GM12878 (cell line): ENCODE measurements at places on chromosomes 4 and X. TPM values are rescaled to one million over a fixed set of nuclear protein-coding genes. Genes with fewer than 3 reads are reported as not detected.

DNA sequence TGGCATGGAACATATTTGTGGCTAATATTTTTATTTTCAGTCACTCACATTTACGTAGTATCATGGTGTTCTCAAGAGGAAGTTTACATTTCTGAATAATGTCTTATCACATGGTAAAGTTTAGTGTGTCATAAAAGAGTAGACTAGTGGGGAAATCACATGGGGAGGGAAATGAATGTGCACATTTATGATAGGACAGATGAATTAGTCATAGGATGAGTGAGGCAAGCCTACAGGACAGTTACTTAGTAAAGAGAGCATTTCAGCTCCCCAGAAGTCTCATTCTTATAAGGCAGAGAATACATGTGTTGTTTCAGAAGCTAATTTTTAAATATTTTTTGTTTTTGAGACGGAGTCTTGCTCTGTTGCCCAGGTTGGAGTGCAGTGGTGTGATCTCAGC, 6.2 kb downstream of the GK start:
- DNase-seq: no peak
- H3K27me3 ChIP-seq: no peaks in the 10 kb centered on the region
- no peak overlapping the region for H3K4me3 ChIP-seq

- no peak overlapping the region for H3K27ac ChIP-seq
- no peaks in the 10 kb centered on the region for H3K36me3 ChIP-seq
- no peak overlapping the region for H3K4me3 ChIP-seq
These were observed 855.6 kb downstream of the CCSER1 start for GRCh38 chr4:90982813-90983212.

- H3K4me1 ChIP-seq: no peaks in the 10 kb centered on the region
- no peak for DNase-seq
- H3K27me3 ChIP-seq: no peaks in the 10 kb centered on the region
- no peak overlapping the region for H3K4me3 ChIP-seq
- H3K36me3 ChIP-seq: no peaks in the 10 kb centered on the region
These were observed 2.7 kb upstream of the SRPK3 start for GRCh38 chrX:153778181-153778580.

Gene PGAM4
- 0.44 TPM in 1 of 2 replicates, not detected in the other for total RNA-seq

Gene HSFX4
- not detected in 2 replicates for total RNA-seq

Gene XAGE3
- not detected in 2 replicates for total RNA-seq
